Caco-2 (cell line): ENCODE measurements at places on chromosomes 6 and 20. TPM values are rescaled to one million over a fixed set of nuclear protein-coding genes. Genes with fewer than 3 reads are reported as not detected.

DNA sequence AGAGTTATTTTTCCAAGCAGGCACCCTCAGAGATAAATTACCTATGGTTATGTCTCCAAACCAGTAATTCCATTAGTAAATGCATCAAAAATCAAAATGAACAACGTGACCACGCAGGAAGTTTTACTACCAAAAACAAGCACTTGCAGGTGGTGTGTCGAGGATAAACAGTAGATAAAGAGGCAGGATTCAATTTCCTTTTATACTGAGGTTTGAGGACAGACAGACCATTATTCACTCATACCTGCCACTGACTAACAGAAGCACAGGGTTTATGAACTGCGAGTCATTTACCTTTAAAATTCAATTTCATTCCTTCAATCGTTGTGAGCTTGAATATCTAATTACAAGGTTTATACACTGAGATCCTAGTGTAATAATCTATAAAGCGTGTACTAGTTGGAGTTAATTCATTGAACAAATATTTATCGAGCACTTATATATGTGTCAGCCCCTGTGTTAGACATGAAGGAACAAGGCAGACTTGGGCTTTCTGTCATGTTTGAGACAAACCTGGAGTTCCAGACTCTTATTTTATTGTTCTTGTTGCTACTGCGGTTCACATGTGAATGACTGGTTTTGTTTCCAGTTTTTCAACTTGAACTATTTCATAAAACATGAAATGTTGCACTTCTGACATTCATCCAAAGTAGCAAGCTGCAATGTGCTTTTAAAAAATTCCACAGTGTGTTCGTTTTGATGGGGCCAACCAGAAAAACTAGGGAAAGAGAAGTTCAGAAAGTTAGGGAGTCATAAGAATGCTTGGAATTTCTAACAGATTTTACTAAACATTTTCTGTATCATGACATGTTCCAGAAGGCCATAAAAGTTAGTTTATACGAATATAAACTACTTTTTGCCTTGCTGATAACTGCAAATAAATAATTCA lies 205.6 kb downstream of the UST start:
- DNase-seq = no peak

- no peak for DNase-seq
These were observed 63.5 kb downstream of the HMGN3 start for GRCh38 chr6:79170959-79171358.

GRCh38 chr6:160305926-160306713 lies 42.1 kb upstream of the SLC22A3 start:
- no peak for DNase-seq

GRCh38 chr20:1341561-1342265 lies 12.8 kb upstream of the SDCBP2 start:
- DNase-seq = no peak

GRCh38 chr20:61440548-61441055 lies 188.5 kb downstream of the CDH4 start:
- DNase-seq = no peak

GRCh38 chr20:63125581-63125837 lies 90.4 kb downstream of the YTHDF1 start:
- DNase-seq = no peak

GRCh38 chr20:49914310-49915117 lies 815 bp downstream of the SPATA2 start:
- DNase-seq = no peak

DNA sequence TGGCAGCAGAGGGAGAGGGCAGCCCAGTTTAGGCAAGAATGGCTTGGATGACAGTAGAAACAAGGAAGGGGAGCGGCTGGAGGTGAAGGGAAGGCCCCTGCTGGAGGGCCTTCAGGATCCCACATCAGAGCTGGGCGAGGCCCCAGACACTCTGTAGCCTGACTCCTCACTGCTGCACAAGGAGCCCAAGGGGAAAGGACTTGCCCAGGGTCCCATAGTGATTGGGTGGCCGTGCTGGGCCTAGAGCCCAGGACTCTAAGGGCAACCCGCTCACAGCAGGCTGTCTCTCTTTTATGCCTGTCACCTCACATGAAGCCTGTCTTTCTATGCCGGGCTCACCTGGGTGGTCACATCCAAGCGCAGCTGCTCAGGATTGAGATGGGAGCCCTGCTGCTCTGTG lies 9.3 kb downstream of the AARS2 start:
- no peak for DNase-seq

DNA sequence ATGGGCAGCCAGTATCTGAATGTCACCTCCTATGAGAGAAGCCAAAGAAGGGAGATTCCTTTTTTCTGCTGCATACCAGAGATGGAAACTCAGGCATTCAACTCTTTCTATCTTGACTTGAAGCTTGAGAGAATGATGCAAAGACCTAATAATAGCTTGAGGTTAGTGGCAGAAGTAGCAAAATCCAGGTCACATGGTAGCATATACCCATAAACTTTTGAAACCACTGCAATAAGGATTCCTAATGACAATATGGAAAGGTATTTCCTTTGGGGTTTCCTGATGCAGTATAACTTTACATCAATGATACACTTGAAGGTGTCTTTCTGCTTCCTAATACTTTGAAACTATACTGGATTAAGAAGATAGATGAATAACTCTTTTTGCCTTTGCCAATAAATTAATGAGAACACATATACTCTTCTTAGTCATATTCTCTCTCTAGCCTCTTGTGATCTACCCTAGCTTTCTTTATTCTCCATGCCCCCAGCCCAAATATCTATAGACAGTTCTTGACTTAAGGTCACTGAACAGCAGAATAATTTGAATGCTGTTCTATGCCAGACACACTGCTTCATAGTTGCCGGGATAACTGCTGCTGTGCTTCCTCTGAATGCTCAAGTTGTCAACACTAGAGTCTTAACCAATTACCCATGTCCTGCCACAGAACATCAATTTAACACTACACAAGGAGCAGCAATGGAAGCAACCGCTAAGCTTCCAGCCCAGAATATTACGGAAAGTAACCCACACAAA lies 155.5 kb upstream of the SIM1 start:
- DNase-seq = no peak

Gene GSTA2
- 51.6 and 65.4 TPM in 2 replicates for total RNA-seq

DNA sequence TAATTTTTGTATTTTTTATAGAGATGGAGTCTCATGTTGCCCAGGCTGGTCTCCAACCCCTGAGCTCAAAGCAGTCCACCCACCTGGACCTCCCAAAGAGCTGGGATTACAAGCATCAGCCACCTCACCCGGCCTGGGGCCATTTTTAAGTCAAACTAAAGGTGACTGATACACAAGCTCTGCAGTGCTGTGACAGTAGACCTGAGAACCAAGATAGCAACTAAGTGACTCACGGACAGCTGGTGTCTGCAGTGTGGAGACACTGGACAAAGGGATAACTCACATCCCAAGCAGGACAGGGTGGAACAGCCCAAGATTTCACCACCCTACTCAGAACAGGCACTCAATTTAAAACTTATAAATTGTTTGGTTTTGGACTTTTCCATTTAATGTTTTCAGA lies 402.5 kb downstream of the CD83 start:
- no peak for DNase-seq

- no peak for DNase-seq
These were observed 8.3 kb upstream of the HM13 start for GRCh38 chr20:31505903-31506302.
